Smooth muscle cell of the pulmonary artery (primary cell): ENCODE measurements at places on chromosomes 6 and 20. TPM values are rescaled to one million over a fixed set of nuclear protein-coding genes. Genes with fewer than 3 reads are reported as not detected.

The RAET1G gene
- total RNA-seq: 1.6 and 1.7 TPM in 2 replicates

The GSTA3 gene
- not detected in 2 replicates for total RNA-seq

The SYNJ2 gene
- total RNA-seq: 88.3 and 91.0 TPM in 2 replicates

The ADNP gene
- total RNA-seq: 40.4 and 49.5 TPM in 2 replicates

The HTR1B gene
- total RNA-seq: 0.17 and 0.72 TPM in 2 replicates

The UBD gene
- not detected in 2 replicates for total RNA-seq
